ENCODE measurements at places on chromosomes 6 and 20. TPM values are rescaled to one million over a fixed set of nuclear protein-coding genes. Genes with fewer than 3 reads are reported as not detected.

DNA sequence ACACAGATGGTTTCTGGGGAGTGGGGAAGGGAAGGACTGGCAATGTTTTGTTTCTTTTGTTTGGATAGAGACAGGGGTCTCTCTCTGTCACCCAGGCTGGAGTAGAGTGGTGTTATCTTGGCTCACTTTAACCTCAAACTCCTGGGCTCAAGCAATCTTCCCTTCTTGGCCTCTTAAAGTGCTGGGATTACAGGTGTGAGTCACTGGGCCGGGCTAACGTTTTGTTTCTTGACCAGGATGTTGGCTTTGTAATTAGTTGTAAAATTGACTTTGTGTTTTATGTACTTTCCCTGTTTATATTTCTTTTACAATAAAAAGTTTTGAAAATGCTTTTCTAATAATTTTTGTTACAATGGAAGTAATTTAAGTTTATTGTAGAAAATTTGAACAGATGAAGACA, 10.9 kb downstream of the SPATS1 start:
- H3K27ac ChIP-seq: no peak overlapping the region
- no peaks in the 10 kb centered on the region for H3K27me3 ChIP-seq
- no peak for DNase-seq
- H3K4me1 ChIP-seq: no peaks in the 10 kb centered on the region
- H3K4me3 ChIP-seq: no peak overlapping the region

DNA sequence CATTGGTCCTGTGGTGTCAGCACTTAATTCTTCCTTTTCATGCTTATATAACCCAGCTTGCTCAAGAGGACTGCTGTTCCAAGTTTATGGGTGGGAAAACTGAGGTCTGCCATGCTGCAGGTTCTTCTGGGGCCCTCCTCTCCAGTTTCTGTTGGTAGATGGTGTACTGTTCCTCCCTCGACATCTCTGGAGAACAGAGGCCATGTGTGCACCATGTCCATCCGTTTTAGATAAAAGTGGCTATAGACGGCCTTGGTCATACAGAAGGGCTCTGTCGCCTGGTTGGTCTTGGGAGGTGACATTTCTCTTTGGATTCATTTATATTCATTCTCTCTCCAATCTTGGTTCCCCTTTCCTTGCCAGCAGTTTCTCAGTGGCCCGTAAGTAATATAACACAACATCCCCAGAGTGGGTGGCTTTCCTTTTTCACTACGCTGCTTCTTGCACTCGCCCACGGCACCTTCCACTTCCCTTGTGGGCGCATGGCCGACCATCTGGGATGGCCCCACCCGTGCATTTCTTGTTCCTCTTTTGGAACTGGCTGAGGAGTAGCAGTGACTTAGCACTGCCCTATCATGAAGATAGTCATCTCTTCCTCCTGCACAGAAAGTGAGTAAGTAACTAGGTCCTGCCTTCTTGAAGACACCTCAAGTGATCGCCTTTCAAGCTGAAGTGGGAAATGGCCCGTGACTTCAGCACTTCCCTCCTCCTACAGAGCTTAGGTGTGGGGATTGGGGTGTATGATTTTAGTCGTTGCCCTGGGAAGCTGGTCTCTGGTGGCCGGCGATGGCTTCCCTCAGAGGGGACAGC, 94.2 kb downstream of the RREB1 start:
- no peak overlapping the region for H3K4me3 ChIP-seq
- DNase-seq: no peak
- H3K27ac ChIP-seq: peak overlapping the region; percentile 30
- H3K27me3 ChIP-seq: no peaks in the 10 kb centered on the region
- no peaks in the 10 kb centered on the region for H3K36me3 ChIP-seq
- no peaks in the 10 kb centered on the region for H3K4me1 ChIP-seq

- no peak overlapping the region for H3K27ac ChIP-seq
- no peak overlapping the region for H3K4me3 ChIP-seq
- no peaks in the 10 kb centered on the region for H3K36me3 ChIP-seq
- H3K27me3 ChIP-seq: peaks cover 12% of the 10 kb centered on the region
- DNase-seq: no peak
- peaks cover 7% of the 10 kb centered on the region for H3K4me1 ChIP-seq
Observed at GRCh38 chr20:576156-576555, 32.6 kb upstream of the CSNK2A1 start.

- H3K4me1 ChIP-seq: peaks cover 60% of the 10 kb centered on the region
- H3K27me3 ChIP-seq: no peaks in the 10 kb centered on the region
- no peaks in the 10 kb centered on the region for H3K36me3 ChIP-seq
- no peak for DNase-seq
Observed at GRCh38 chr6:139153855-139154254, 19.0 kb downstream of the HECA start.

DNA sequence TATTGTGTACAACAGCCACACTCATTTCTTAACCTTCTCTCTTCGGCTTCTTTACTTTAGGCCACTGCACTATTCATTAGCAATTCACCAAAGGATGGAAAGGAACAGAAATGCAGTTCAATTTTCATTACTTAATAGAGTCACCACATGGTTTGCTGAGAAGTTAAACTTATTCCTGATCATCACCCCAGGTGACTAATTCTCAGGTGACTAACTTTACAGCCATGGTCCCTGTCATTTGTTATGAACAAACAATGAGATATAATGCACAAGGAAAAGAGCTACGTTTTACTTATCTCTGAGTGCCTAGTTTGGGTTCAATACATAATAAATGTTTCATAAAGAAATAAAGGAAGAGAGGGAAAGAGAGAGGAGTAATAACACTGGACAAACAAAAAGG, 45.8 kb upstream of the DST start:
- H3K36me3 ChIP-seq: no peaks in the 10 kb centered on the region
- no peak overlapping the region for H3K4me3 ChIP-seq
- H3K27ac ChIP-seq: peak overlapping the region; percentile 82
- DNase-seq: no peak
- H3K27me3 ChIP-seq: no peaks in the 10 kb centered on the region

DNA sequence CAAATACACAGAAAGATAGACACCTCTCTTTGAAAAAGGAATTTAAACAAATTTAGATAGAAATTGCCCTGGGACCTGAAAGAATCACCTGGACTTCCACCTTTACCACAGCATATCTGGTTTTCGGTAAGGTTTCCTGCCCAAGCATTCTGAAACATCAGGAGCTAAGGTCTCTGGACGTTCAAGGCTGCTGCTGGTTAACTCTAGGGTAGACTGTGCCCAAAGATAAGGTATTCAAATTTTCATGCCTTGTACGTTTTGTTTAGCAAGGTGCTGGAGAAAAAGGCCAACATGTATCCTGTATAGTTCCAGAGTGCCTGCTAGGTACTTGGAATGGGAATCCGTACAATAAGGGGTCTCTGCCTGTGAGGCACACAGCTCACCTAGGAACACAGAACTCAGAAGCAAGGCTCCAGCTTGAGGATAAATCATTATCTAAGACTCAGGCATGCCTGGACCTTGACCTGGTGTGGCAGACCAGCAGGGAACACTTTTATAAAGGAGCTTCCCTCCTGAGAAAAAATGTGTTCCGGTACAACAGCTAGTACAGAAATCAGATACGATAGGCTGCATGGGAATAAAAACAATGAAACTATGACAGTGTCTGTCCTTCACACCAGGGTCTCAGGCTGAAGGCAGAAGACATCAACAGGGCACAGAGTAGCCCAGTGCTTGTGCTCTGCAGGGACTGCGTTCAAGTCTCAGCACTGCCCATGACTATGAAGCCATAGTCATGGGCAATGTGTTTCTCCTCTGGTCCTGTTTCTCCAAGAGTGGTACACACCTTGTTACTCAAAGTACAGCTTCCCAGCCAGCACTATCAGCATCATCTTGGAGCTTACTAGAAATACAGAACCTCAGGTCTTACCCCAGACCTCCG, 70.4 kb downstream of the METTL24 start:
- no peak for DNase-seq
- H3K36me3 ChIP-seq: no peaks in the 10 kb centered on the region
- peaks cover 12% of the 10 kb centered on the region for H3K4me1 ChIP-seq
- H3K27ac ChIP-seq: no peak overlapping the region
- no peak overlapping the region for H3K4me3 ChIP-seq

GRCh38 chr20:23103284-23104018, 17.3 kb upstream of the CD93 start:
- DNase-seq: no peak
- no peaks in the 10 kb centered on the region for H3K27me3 ChIP-seq
- H3K4me3 ChIP-seq: no peak overlapping the region
- H3K4me1 ChIP-seq: peaks cover 17% of the 10 kb centered on the region
- H3K36me3 ChIP-seq: no peaks in the 10 kb centered on the region

DNA sequence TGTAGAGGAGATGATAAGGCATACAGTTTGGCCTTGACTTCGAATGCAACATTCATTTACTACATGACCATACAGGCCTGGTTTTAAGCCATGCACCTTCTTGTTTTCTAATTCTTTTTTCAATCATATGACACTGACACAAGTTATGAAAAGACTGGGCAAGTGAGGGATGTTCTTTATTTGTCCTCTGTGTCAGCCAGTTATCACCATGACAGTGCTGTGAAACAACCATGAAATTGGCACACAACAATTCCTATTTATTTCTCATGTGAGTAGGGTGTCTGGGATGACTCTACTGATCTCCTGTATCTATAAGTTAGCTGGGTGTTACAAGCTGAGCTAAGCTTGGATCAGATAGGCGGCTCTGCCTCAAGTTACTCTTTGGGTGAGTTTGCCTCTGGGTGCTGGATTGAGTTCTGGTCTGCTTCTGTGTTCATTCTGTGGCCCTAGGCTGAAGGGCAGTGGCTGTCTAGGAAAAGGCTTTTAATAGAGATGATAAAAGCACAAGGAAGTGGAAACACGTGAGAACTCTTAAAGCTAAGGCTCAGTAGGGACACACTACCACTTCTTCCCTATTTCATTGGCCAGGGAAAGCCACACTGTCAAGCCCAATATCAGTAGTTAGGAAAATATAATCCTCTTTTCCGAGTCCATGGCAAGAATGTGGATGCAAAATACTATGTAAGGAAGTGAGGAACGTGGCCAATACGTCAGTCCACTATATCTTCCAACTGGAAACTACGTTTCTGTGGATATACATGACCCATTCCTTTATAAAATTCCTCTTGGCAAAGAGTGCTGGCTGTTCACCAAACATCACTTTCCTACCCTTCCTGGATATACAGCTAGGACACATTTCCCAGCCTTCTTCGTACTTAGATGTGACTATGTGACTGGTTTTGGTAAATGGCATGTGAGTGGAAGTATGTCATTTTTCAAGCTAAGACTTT, 126.2 kb upstream of the RNF24 start:
- no peak overlapping the region for H3K4me3 ChIP-seq
- H3K36me3 ChIP-seq: no peaks in the 10 kb centered on the region
- no peaks in the 10 kb centered on the region for H3K27me3 ChIP-seq

GRCh38 chr20:48819821-48820648, 7.8 kb downstream of the PREX1 start:
- H3K4me3 ChIP-seq: no peak overlapping the region
- H3K4me1 ChIP-seq: no peaks in the 10 kb centered on the region
- H3K27me3 ChIP-seq: peaks cover 9% of the 10 kb centered on the region
- H3K27ac ChIP-seq: no peak overlapping the region
- H3K36me3 ChIP-seq: no peaks in the 10 kb centered on the region
- no peak for DNase-seq

DNA sequence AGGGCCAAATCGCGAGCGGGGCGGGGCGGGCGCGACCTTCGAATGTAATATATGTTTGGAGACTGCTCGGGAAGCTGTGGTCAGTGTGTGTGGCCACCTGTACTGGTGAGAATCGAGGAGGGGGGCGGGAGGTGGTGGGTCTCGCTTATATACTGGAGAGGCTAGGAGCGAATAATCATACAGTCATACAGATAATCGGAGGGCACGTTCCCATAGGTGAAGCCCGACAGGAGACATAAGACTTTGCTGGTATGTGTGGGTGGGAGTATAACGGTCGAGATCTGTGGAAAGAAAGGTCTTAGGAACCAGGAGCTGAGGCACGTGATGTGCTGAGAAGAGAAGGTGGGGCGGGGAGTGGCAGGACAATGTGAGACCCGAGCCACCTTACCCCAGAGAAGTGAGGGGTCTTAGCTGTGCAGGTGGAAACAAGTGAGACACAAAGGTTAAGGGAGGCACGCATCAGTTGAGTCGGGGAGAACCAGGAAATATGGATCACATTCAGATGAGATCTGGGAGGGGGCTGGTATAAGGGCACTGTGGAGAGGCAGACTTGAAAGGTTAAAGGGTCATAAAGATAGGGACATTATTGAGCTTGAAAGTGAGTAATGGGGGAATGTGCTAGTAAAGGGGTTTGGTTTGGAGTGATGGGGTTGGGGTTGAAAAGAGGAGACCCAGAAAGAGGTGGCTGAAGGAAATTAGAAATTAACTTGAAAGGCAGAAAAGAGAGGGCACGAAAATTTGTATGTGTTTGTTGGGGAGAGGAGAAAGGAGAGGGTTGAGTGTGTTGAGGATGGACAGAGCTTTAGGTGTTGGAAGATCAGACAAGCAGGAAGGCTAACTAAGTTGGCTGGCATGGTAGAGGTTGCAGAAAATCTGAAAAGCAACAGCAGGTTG, 589 bp downstream of the RNF5 start:
- no peaks in the 10 kb centered on the region for H3K4me1 ChIP-seq
- H3K27ac ChIP-seq: peak overlapping the region; percentile 96
- no peaks in the 10 kb centered on the region for H3K27me3 ChIP-seq
- peaks cover 43% of the 10 kb centered on the region for H3K36me3 ChIP-seq

DNA sequence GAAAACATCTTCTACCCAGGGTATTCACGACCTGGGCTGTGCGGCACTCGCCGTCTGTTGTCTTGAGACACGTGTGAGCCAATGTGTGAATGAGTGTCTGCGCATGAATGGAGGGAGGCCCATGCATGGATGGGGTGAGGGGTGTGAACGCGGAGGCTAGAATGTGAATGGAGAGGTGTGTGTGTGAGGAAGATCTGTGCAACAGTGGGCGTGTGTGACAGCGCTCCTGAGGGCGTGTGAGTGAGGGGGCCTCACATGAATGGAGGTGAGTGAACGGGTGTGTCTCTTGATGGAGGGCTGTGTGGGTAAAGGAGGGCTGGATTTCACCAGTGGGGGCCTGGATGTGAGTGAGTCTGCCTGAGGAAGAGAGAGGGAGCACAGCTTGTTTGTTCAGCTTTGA, 146.0 kb downstream of the LRFN2 start:
- H3K36me3 ChIP-seq: no peaks in the 10 kb centered on the region
- no peak for DNase-seq
- no peak overlapping the region for H3K27ac ChIP-seq
- no peaks in the 10 kb centered on the region for H3K4me1 ChIP-seq
- no peak overlapping the region for H3K4me3 ChIP-seq
- no peaks in the 10 kb centered on the region for H3K27me3 ChIP-seq

GRCh38 chr6:85516168-85516567, 66.3 kb downstream of the NT5E start:
- H3K27me3 ChIP-seq: no peaks in the 10 kb centered on the region
- H3K4me3 ChIP-seq: no peak overlapping the region
- DNase-seq: no peak
- H3K27ac ChIP-seq: no peak overlapping the region
- H3K4me1 ChIP-seq: no peaks in the 10 kb centered on the region

GRCh38 chr6:116278854-116279231, 887 bp downstream of the TSPYL1 start:
- peak overlapping the region; percentile 98 for H3K27ac ChIP-seq
- peak overlapping the region; percentile 87 for H3K4me3 ChIP-seq
- no peaks in the 10 kb centered on the region for H3K27me3 ChIP-seq
- H3K4me1 ChIP-seq: peaks cover 56% of the 10 kb centered on the region
- H3K36me3 ChIP-seq: no peaks in the 10 kb centered on the region

Gene L3MBTL1
- total RNA-seq: 26.9 TPM

Gene SPATA25
- total RNA-seq: 1.6 TPM
